Hematopoietic multipotent progenitor cell treated with erythropoietin and hydrocortisone succinate and interleukin-3 and kit ligand, for 8 days (in vitro differentiated cells): ENCODE measurements at places on chromosomes 7 and 10.

DNA sequence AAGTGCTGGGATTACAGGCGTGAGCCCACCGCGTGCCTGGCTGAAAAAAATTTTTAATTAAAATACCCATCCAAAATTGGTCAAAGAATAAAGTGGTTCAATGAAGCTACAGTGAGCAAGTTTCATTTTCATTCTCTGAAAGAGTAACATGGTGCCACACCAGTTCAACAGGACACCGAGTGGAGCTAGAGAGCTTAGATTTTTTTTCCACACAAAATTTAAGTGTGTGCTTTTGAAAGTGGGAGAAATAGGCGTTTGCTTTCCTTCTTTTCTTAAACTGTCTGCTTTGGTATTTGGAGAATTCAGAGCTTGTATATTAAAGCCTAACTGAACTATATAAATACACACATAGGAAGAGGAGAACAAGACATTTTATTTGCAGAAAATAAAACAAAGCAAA lies 43.4 kb downstream of the BPGM start:
- no peak for DNase-seq

- DNase-seq, result peak; percentile 34
Measured at GRCh38 chr10:100969187-100970075, at the start of gene SEMA4G. Gene SEMA4G, plus strand, starts transcription at chr10:100969504. Its CDS starts 3,409 bp downstream, at chr10:100972913.

DNA sequence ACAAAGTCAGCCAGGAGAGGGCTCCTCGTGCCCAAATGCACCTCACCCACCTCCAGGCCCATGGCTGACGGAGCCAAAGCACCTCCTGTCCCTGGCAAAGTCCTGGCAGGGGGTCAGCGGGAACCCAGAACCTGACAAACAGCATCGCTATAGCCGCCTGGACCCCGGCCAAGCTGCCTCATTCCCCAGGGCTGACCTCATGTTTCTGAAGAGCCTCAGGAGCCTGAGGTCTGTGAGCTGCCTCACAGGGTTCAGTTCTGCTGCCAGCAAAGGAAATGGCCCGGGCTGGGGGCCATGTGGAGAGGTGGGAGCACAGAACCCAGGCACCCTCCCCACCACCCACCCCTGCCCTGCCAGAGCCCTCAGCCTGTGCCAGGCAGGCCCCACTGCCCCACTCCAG lies 4.2 kb upstream of the NANOS1 start:
- no peak for DNase-seq

GRCh38 chr7:105098863-105099515 lies 85.0 kb downstream of the KMT2E start:
- no peak for DNase-seq

GRCh38 chr7:13852281-13852968 lies 137.0 kb downstream of the ETV1 start:
- no peak for DNase-seq

DNA sequence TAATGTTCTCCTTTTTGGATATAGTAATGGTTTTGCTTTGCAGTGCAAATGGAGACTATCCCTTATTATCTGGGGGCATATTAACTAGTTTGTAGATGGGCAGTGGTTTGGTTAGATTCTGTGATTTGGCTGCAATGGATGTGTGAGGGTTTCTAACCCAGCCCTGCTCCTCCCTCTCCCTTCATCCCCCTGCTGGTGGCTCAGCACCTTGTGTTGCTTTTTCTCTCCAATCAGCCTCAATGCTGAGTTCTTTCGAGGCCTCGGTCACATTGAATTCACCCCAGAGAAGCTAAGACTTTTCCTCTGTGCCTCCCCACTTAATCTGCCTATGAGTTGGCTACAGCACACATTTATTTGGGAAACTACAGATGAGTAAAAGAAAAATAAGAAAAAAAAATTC lies 120.0 kb downstream of the MALRD1 start:
- DNase-seq, result no peak

- DNase-seq, result no peak
Measured at GRCh38 chr7:36232971-36233550, 80.0 kb downstream of the EEPD1 start.

- DNase-seq, result no peak
Measured at GRCh38 chr7:143901332-143901667, 676 bp downstream of the TCAF1 start.

DNA sequence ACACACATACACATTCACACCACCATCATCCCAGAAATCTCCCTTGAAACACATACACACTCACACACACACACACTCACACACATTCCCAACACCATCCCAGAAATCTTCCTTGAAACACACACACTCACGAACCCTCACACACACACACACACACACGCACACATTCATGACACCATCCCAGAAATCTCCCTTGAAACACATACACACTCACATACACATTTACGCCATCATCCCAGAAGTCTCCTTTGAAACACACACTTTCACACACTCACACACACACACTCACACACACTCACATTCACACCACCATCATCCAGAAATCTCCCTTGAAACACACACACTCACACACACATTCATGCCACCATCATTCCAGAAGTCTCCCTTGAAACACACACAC lies 360 bp upstream of the OPN4 start:
- no peak for DNase-seq

- DNase-seq, result no peak
Measured at GRCh38 chr7:92769394-92769699, 67.0 kb downstream of the CDK6 start.

DNA sequence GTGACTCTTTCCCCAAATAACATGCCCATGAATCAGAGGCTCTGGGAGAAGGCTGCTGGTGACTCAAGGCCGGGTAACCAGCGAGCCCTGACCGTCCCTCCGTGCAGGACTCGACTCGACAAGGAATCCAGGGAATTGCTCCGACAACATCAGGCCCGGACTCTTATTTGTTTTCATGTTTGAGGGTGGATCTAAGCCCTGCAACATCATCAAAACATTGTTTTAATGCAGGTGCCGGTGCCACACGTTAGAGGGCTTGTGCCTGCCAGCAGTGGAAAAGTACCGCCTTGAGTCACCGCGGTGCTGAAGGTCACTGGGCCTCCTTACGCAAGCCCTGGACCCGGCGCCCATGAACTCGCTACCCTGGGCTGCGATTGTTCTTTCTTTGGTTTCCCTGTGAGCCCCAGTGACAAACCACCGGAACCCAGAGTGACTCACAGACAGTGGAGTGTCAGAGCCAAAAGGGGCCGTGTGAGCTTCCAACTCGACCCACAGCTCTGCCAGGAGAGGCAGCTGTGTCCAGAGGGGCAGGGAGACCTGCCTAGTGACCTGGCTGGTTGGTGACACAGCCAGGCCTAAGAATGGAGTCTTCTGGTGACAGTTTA lies 139.4 kb upstream of the SHH start:
- no peak for DNase-seq

DNA sequence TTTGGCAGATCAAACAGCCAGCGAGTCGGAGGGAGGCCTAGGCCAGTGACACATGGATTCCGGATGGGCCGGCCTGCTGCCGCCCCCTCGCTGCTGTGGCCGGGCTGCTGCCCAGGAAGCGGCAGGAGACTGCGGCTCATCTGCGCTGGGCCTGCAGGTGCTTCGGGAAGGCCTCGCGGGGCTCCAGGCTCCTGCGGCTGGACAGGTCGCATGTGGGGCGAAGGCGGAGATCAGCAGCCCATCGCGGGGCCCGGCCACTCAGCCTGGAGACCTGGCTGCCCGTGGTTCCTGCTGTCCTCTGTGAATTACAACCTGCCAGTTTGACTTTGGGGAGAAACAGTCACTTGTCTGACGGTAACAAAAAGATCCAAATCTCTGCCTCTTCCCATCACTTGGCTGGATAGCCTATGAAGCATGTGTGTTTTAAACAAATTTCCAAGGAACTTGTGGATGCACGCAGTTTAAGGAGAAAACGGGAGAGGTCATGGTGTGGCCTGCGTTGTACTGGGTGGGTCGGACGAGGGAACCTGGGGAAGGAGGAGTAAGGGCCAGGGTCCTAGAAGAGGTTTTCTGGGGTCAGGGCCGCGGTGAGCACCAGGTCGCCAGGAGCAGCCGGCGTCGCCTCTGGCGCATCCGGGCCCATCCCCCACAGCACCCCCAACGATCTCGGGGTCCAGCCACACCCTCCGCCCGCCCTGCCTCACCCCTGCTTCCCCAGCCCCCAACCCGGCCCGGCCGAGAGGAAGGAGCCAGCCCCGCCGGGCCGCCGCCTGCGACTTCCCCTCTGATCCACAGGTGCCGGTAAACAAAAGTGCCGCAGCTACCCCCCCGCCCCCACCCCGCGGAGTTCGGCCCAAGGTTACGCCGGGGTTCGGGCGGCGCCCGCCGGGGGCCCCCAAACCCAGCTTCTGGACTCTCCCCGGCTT lies 1.6 kb downstream of the SPOCK2 start:
- no peak for DNase-seq

DNA sequence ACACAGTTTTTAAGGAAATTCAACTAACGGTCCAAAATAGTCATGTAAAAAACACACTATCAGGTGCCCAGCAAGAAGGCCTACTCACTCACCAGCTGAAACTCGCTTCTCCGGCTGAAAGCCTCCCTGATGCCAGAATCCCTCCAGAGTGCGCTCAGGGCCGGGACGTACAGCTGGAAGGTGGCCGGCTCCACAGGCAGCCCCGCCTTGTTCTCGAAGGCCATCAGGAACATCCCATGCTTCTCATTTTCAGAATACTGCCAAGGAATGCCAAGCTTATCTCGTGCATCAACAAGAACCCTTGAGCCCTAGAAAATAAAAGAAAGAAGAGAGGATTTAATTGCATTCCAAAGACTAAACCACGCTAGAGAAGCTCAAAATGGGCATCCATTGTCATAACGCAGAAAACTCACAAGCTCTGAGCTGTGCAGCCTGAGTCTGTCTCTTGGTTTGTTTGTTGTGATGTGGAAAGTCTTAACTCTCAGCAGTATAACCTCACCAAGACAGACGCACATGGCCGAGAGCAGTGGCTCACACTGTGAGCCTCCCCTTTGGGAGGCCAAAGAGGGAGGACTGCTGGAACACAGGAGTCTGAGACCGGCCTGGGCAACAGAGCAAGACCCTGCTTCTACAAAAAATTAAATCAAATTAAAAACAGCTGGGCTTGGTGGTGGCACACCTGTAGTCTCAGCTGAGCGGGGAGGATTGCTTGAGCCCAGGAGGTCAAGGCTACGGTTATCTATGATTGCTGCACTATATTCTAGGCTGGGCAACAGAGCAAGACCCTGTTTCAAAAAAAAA lies 49.1 kb downstream of the GNA12 start:
- no peak for DNase-seq

DNA sequence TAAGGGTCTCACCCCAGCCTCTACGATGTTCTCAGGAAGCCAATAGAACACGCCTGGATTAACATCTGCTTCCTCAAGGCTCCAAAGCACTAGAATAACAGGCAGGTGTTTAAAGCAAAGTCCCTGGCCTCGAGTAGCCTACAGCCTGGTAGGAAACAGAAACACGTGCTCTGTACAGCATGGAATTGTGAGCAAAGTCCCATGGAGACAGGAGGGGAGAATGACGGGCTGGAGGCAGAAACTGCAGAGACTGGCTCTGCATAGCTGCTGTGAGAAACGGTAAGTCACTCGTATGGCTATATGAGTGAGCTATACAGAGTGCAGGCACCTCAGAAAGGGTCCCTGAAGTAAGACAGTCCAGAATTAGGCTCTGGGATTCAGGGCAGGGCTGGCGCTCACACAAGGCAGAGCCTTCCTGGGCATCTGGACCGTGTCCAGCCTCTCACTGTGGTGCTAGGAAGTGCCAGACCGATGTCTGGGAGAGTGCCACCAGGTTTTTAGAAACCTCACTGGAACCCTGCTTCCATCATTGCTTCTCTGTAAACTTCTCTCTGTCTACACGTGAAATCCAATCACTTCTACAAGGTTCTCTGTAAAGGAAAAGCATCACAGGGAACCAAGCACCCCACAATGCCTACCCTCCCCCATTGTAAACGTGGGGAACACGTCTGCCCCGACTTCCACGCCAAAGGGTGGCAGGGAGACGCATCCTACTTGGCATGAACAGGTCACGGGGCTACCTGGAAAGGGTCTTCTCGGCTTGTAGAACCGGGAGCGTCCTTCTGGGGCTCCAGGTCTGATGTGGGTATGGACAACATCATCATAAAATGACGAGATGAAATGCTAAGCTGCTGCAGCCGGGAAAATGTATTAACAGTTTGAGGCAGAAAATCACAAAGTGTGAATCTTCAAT lies 38.8 kb upstream of the SHH start:
- DNase-seq, result no peak

DNA sequence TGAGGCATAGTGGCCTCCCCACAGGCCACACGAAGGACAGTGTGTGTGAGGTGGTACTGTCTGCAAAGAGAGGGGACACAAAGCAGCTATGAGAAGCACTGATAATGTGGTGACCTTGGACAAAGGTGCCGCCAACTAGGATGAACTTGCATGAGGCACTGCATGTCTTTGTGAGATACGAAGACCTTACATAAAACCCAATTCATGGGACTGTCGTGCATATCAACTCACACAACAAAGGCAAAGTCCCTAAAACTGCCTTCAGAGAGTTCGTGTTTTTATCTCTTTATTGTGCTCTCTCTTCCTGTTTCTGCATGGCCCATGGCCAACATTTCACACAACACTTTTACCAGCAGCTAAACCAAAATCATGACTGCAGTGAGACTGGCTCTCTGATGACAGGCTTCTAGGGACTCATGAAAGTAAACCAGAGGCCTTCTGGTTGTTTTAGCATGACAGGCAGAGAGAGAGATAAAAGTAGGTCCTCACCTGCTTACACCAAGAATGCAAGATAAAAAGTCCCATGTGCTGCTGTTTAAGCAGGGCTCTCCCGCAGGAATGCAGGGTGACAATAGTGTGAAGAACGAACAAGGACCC lies 347.8 kb downstream of the ELMO1 start:
- peak; percentile 83 for DNase-seq

GRCh38 chr7:37590824-37591223 lies 92.7 kb upstream of the GPR141 start:
- DNase-seq, result peak; percentile 95

DNA sequence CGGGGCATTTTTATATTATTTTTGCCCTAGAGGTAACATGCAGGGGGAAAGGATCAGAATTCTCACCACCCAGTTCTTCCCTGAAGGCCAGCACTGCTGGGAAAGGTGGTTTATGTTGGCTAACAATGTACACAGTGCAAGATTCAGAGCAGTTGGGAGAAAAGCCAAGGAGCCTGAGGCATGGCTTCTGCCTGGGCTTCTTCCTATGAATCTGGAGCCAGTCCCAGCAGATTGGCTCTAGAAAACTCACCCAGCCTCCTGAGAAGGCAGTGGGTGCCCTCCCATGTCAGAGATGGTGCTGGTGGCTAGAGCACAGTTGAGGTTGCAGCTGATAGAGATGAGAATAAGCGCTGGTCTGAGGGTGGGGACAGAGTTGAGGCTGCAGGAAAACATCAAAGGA lies 44.7 kb upstream of the GPR26 start:
- DNase-seq, result no peak

DNA sequence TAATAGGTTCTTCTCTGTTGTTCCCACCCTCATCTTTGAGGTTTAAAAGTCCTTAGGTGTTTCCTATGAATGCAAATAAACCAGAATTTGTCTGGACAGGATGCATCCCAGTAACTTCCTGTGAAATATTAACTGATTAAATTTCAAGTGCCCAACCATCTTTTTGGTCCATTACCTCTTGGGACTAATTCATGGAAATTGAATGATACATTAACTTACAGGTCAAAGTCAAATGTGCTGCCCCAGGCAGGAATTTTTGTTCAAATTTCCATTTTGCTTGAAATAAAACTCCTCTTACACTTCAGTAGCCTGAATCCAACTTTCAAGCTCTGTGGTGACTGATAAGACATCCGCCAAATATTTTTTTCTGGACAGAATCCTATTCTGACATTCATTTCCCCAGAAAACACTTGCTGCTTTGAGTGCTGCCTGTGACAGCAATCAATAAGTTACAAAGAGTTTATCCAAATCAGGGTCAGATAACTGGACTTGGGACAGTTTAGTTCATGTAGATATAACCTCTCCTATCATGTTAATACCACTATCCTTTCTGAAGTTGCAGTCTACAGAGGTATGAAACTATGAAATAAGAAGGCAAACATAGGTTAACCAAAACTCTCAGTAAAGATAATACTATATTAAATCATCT lies 383.5 kb downstream of the POM121L12 start:
- no peak for DNase-seq
